ENCODE measurements at places on chromosomes 5 and 9. TPM values are rescaled to one million over a fixed set of nuclear protein-coding genes. Genes with fewer than 3 reads are reported as not detected.

Gene GRXCR2
- polyA plus RNA-seq: not detected

DNA sequence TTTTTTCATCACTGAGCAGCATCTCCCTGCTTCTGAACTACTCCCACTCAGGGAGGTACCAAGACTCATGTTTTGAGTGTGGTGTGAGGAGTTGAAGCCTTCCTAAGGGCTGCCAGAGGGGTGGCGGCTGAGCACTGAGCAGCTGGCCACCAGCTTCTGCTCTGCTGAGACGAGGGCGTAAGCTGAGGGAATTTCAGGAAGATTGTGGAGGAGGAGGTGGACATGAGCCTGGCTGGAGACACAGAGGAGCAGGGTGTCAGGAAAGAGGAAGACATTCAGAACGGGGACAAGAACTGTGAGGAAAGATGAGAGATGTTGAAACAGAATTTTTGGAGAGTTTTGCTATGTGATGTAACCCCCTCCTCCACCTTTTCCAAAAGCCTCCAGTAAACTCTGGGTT, 7.8 kb downstream of the LCP2 start:
- DNase-seq: no peak

- no peak for DNase-seq
Measured at GRCh38 chr5:148912714-148913398, 86.4 kb downstream of the ADRB2 start.

DNA sequence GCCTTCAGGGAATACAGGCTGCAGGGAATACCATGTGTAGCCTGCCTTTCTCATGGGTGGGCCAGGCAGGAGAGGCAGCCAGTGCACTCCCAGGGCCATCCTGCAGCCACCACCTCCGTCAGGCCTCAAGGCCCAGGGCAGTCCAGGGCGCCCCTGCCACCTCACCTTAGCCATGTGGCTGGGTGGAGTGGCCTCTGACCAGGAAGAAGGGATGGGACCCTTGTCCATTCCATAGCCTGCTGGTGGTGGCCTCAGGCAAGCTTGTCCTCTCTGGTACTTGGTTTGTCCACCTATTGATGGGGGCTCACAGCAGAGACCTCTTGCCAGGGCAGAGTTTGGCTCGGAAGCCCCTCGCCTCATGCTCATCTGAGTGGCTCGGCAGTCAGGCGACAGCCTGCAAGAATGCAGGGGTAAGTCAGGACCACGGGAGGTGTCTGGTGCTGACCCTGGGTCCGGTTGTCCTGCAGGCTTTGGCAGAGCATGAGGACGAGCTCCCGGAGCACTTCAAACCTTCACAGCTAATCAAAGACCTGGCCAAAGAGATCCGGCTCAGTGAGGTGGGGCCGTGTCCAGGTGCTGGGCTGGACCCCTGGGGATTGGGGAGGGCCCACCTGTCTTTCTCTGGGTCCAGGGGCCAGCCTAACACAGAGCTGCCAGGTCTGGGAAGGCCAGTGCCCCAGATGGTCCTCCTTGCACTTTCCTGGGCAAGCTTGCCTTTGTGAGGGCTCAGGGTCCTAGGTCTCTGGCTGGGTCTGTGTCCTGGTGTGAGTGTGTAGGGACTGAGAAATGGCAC, 82.9 kb downstream of the PHF2 start:
- no peak for DNase-seq

DNA sequence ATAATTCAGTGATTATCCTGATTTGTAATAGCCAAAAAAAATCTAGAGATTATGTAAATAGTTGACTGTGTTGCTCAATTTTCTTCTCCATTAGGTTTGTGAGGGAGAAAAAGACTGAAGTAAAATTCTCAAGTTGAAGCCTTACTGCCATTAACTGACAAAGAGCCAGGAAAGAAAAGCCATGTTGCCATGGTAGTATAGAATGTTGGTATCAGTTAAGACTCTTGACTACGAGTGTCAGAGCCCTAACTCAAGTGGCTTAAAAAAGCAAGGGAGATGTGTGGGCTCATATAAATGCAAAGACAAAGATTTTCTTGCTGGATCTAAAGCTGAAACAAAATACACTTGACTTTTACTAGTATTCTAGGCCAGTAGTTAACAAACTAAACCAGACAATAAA, 571.7 kb downstream of the KCTD16 start:
- no peak for DNase-seq

Data from immature natural killer cell (primary cell).